ENCODE measurements at places on chromosomes 16 and 17.

DNA sequence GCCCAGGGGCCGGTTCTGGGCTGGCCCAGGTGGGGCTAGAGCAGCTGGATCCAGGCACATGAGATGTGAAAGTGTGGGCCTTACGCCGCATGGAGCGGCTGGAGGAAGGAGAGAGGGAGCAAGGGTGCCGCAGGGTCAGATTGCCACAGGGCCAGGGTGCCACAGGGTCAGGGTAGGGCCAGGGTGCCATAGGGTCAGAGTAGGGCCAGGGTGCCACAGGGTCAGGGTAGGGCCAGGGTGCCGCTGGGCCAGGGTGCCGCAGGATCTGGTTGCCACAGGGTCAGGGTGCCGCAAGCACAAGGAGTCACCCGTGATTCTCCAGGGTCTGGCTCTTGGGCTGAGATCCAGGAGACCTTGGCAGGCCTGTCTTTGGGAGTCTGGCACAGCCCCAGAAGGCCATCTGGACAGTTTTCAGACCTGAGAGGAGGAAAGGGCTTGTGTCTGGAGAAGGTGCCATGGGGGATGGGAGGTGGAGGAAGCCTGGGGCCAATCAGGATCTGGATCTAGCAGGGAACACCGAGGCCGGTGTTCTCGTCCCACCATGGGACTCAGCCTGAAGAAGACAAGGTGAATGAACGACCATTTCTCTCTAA, 13.1 kb upstream of the LASP1NB start:
- DNase-seq = no peak

GRCh38 chr17:2981325-2981724, 82.1 kb downstream of the OR1D5 start:
- no peak for DNase-seq

DNA sequence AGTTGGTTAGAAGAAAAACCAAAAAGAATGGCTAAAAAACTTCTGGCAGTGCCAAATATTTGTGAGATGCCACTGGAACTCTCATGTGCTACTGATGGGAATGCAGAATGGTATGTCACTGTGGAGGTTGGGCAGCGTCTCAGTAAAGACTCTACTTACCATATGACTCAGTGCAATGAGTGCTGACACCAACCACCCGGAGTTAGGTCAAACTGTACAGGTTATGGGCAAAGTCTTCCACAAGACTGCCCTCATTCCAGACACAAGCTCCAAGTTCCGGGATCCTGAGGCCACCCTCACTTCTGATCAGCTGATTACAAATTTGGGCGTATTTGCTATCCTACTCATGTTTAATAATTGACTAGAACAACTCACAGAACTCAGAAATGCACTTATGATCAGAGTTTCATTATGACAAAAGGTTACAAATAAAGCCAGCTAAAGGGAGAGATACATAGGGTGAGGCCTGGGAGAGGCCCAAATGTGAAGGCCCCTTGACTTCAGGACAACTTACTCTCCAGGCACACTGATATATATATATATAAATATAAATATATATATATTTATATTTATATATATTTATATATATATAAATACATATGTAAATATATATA, 114.9 kb downstream of the TRIM37 start:
- no peak for DNase-seq

- no peak for DNase-seq
Measured at GRCh38 chr17:20051624-20052023, 42.5 kb downstream of the SPECC1 start.

- DNase-seq = no peak
Measured at GRCh38 chr17:63419949-63420867, 25.9 kb downstream of the CYB561 start.
